ENCODE measurements at places on chromosomes 5 and 9.

DNA sequence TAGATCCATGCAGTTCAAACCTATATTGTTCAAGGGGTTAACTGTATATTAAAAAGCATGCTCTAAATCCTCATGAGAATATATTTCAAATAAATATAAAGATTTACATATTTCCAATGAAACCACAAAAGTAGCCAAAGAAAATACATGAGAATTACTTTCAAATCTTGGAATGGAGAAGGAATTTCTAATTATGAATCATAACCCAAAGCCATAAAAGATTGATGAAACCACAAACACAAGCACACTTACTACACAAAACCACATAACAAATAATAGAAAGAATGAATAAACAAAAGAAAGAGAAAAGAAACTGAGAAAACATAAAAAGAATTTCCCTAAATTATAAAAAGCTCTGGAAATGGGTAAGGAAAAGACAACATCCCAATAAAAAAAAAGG is 16.0 kb downstream of the ERP44 start:
- DNase-seq, result no peak

- no peak for DNase-seq
These were observed 57.4 kb upstream of the ECM2 start for GRCh38 chr9:92592946-92593861.

- DNase-seq, result no peak
These were observed 20.5 kb upstream of the TTLL11 start for GRCh38 chr9:122113574-122113973.

DNA sequence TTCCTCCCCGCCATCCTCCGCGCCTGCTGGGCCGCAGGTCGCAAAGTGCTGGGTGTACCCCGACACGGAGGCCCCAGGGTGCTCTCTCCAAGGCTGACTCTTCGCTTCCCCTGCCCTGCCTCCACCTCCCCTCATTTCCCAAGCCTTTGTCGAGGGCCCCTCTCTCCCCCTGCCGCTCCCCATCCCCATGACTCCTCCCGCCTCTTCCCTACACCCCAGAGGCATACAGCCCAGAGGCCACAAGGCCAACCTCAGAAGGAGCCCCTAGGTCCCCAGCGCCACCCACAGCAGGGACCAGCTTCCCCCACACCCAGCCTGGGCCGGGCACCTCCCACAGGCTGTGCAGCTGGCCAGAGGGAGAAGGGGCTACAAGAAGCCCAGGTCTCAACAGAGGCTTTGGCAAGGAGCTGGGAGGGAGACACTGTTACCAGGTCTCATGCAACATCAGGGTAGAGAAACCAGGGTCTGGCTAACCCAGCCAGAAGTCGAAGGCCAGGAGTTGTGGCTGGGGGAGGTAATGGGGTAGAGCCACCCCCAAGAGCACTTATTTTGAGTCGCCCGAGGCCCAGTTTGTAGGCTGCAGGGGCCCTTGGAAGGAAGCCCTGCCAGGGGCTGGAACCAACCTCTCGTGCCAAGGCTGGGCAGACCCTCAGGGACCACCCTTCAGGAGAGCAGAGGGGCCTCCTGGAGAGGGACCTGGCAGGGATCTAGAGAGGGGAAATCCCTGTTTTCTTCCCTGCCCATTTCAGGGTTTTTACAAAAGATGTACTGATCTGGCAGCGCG is 24.5 kb upstream of the SARDH start:
- no peak for DNase-seq

- DNase-seq, result no peak
These were observed 120.2 kb downstream of the AOPEP start for GRCh38 chr9:94846739-94847138.

DNA sequence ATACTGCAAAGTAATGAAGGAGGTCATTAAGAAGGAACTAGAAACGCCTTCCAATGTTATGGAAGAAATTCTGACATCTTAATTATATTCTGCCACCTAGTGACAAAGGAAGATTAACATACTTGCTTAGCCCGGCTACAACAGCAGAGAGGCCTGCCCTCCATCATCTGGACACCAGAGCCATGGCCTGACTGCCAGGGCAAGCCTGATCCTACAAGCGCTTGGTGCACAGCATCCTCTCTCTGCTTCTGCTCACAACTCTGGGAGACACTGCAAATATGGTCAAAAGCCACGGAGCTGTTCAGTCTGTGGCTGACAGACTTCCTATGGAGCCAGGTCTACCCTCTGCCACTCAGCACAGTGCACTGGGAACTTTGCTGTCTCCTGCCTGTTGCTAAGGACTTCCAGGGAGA is 87.3 kb upstream of the SLC44A1 start:
- no peak for DNase-seq

DNA sequence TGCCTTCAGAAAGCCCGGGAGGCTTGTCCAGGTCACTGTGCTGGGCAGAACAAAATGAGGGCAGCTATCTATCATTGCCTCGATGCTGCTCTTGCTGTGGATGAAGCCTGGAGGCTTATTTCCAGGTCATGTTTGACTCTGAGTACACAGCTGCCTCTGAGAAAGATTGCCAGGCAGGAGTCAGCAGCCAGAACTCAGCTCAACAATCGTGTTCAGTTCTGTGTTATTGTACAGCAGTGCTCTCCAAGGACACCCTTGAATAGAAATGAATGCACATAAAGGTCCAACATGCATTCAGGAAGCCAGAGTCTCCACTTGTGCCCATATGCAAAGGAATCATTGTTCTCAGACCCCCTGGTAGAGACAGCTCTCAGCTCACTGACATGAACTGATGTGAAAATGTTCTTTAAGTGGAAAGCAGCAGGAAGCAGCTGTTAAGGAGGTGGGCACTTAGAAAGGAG is 61.7 kb upstream of the ZFR start:
- no peak for DNase-seq

DNA sequence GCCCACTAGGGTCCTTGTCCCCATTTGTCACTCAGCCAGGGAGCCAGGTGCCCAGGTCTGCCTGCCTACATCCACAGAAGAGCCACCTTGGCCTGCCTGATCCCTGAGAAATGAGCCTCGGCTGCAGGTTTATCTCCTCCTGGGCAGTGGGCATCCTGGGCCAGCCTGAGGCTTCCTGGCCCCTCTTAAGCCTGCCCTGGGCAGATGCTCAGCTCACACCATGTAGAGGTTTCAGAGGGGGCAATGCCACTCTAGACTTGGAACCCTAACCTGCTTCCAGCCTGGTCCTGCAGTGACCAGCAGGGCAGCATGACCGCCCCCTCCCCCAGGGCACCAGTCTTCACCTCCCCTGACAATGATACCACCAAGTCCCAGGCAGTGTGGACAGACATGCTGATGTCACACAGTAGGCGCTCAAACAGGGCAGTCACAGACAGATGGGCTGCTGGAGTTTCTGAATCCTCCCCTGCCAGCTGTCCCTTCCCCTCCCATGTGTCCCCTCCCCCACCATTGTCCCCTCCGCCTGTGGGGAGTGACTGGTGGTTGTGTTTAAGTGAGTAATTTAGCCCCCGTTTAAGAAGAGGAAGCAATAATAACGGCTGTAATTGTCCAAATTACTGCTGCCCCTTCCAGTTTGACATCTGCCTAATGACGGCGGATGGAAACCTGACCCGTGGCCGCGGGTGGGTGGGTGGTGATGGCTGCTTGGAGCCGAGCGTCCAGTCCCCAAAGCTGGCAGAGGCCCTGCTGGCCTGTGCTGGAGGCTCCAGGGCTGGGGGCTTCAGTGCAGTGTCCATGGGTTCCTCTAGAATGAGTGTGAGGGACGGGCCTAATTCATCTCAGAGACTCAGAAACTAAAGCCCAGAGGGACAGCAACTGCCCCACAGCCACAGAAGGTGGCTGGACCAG is 147.7 kb downstream of the BARX1 start:
- DNase-seq, result no peak

GRCh38 chr5:132058646-132059042 is 1.8 kb upstream of the IL3 start:
- DNase-seq, result no peak

- no peak for DNase-seq
These were observed 268.2 kb downstream of the TMEM167A start for GRCh38 chr5:82808960-82809359.

GRCh38 chr5:93076566-93076965 is 504.5 kb downstream of the NR2F1-AS1 start:
- DNase-seq, result no peak

- no peak for DNase-seq
These were observed 53.4 kb downstream of the MAN2A1 start for GRCh38 chr5:109743041-109743531.

- no peak for DNase-seq
These were observed 57.5 kb upstream of the ZSWIM6 start for GRCh38 chr5:61274511-61274911.

DNA sequence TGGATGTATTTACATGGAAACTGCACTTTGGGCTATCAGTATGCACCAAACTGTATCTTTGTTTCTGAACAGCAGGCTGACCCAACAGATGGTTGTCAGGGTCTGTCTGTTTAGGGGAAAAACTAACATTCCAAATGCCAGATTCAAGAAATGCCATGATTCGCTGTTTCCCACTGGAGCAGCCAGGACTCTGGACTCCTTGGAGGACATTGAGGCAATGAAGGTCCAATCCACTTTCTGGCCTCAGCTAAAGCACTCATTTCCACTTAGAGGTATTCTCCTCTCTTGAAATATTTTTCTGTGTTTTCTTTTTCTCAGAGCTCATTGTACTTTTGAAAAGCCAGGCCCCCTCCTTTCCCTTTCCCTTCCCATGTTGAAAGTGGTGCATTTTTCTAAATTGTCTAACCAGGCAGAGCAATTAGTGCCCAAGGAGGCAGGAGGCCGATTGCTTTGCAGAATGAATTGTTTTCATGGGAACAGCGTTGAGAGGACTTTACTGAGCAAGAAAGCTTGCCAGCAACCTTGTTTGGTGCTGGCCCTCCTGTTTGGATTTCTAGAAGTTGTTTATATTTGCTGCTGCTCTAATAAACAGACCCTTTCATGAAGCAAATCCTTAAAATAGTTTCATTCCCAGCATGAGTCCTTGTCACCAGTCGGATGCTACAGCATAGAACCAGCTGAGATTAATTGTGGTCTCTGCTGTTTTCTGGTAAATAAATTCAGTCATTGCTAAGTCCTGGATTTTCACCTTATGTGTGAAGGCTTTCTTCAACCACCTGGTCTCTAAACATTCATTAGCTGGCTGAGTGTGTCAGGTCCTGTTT is 132.8 kb upstream of the TAF11L2 start:
- DNase-seq, result no peak

DNA sequence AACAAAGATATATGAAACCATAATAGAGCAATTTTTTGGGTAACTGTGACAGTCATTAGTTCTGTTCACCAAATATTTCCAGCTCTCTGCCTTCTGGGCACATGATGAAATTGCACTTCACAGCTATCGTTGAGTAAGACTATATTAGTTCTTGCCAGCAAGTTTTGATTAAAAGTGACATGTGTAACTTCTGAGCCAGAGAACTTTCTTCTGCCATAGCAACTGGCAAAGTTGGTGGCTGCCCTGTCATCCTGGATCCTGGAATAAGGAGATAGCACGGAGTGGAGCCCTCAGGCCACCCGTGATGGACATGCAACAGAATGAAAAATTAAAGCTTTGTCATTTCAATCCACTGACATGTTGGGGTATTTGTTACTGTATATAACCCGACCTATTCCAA is 194.4 kb upstream of the VCAN start:
- no peak for DNase-seq

DNA sequence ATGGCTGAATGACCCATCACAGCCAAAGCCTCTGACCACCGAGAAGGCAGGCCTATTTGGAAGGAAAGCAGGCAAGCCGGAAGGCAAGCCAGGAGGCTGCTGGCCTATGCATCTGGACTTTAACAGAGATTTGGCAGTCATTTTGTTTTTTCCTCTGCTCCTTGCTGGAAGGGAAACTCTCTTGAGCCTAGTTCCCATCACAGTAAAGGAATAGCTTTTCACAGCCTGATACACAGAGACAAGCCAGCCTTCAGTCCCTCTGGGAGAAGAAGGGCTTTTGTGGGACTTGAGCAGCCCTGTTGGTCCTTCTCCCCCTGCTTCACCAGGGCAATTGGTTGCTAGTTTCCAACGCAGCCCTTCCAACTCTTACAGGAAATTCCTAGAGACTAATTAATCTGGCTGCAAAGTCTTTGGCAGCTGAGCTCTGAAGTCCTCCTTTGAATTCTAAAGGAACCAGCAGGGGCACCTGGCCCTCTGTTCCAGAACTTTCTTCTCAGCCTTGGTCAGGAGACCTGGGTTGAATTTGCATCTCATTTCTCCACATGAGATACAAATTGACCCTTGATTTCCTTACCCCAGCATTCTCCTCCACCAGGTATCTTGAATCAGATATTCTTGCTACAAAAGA is 157.3 kb upstream of the EPB41L4A start:
- DNase-seq, result no peak

DNA sequence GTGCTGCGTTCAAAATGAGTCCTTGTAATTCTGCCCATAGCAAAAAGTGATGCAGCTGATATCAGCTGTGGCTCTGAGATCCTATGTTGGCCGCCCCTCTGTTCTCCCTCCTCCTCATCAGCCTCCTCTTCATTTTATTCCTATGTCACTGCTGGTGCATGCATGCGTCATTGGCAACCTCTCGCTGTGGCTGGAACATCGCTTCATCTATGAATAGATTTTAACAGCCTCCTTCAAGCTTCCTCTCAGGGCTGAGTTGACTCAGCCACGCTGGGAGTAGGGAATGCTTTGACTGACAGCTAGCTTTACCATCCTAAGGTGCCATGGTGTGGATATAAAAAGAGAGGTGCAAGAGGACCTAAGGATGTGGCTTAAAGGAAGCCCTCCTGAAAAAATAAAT is 303.5 kb downstream of the PLK2 start:
- DNase-seq, result no peak

DNA sequence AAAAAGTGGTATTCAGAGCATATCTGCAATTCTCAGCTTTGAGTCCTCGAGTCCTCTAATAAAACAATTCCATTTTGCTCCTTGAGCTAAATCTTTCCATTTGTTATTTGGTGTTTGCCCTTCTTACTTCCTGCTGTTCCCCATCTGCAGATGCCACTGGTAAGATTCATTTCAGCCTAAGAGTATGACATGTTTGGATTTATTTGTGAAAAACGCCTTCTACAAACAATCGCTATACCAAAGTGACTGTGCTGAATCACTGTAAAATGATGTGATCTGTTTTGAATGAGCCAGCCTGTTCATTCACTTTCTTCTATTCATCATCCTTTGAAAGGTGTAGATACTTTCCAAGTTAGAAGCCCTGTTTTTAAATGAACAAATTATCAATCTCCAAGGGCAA is 27.7 kb downstream of the KCTD16 start:
- no peak for DNase-seq

GRCh38 chr5:74281166-74281565 is 359.4 kb downstream of the ENC1 start:
- no peak for DNase-seq

- no peak for DNase-seq
These were observed 146.1 kb downstream of the TMEM167A start for GRCh38 chr5:82931110-82931509.

- DNase-seq, result no peak
These were observed 419.4 kb downstream of the MTRR start for GRCh38 chr5:8288334-8288733.
